Non-pigmented ciliary epithelial cell (primary cell): ENCODE measurements at places on chromosomes 1 and 21.

DNA sequence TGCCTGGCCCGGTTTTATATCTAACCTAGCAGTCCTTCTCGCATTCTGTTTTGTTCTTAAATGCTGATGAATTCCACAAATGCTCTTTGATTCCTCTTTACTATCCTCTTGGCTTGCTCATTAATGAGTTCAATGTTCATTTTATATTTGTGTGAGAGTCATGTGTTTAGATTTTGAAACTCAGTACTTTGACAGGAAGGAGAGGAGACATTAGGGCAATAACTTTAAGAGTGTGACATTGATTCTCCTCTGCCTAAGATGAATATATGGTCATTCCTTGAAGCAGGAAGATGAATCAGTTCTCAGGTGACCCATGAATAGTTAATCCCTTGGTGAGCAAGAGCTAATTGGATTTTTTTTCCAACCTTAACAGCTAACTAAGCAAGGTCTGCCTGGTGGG, 84.1 kb downstream of the MRPS6 start:
- no peak for DNase-seq

DNA sequence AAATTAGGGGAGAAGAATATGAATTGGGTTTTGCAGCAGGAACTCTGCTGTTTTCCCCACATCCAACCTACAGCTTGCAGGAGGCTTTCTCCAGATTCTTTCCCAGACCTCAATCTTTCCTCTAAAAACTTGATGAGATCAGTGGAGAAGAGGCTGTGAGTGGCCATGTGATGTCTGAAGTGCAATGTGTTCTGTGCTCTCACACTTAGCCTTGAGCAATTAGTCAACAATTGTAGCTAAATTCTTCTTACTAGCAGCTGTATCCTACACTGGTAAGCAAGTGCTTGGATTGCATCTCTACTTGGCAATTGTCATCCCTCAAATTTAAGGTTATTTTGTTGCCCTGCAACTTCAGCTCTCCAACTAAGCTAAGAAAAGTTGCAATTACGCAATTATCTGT, 807.3 kb upstream of the RGS18 start:
- DNase-seq = no peak

GRCh38 chr1:214066190-214066589, 78.4 kb downstream of the PROX1 start:
- DNase-seq = no peak

- peak; percentile 60 for DNase-seq
Measured at GRCh38 chr1:167095368-167095767, 1.5 kb downstream of the STYXL2 start.

DNA sequence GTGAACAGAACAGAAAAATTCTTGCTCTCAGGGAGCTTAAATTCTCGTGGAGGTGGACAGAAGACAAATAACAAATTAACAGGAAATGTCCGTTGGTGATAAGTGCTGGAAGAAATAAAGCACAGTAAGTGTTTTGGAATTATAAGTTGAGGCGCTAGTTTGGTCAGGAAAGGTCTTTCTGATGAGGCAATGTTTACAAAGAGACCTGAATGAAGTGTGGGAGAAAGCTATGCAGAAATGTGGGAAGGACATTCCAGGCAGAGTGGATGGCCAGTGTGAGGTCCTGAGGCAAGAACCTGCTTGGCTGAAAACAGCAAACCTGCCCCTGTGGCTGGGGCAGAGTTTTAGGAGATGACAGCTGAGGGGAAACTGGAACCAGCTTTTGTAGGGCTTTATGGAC, 23.3 kb downstream of the NGF start:
- peak; percentile 87 for DNase-seq

GRCh38 chr1:105467549-105467948, 1588.9 kb upstream of the PRMT6 start:
- DNase-seq = no peak

GRCh38 chr1:20248971-20249612, 41.6 kb upstream of the VWA5B1 start:
- DNase-seq = no peak

GRCh38 chr1:2393471-2393877, 1.8 kb downstream of the RER1 start:
- no peak for DNase-seq

DNA sequence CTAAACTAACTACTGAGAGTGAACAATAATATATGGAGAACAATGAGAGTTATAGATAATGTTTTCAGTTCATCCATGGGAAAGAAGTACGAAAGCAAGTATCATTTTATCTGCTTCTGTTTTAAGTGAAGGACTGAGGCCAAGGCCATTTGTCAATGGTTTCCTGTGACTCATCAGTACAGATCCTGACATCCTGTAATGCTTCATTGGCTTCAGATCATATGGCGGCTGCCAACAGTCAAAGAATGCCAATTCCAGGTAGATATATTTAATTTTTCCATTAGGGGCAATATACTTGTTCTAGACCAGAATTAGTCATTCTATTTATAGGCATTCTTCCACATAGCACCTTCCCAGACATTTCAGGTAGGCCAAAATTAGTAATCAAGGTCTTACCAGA, 97.3 kb downstream of the USH2A start:
- DNase-seq = no peak

GRCh38 chr1:9004700-9005394, 21.4 kb downstream of the SLC2A7 start:
- DNase-seq = peak; percentile 60

DNA sequence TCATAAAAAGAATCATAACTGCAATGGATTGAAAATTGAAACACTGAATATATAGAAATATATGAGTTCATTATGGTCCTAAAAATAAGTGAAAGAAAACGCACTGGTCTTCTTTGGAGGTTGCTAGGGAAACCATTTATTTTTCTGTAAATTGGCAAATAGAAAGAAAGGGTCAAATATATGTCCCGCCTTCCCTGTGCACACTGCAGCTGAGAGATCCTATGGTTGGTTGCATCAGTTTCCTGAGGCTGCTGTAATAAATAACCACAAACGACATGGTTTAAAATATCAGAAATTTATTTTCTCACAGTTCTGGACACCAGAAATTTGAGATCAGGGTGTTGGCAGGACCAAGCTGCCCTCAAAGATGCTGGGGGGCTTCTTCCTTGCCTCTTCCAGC, 35.0 kb downstream of the CA6 start:
- no peak for DNase-seq

DNA sequence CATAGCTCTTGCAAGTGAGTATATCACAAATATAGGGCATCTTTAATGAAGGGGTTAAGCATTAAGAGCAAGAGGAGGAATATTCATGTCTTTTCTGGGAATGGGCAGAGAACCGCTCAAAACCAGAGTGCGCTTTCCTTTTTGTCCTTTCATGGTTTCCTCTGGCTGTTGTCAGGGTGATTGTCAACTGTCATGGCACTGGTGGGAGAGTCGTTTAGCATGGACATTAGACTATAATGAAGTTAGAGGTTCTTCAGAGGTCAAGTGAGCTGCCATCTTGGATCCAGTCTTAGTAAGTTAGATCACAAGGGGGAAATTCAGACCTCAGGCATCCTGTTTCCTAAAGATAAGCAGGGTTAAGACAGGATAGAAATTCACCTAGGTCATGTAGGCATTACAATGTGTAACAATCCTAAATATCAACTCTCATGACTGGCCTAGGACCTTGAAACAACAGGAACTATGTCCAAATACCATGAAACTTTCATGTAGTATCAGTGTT, 12.1 kb upstream of the COA6 start:
- no peak for DNase-seq

DNA sequence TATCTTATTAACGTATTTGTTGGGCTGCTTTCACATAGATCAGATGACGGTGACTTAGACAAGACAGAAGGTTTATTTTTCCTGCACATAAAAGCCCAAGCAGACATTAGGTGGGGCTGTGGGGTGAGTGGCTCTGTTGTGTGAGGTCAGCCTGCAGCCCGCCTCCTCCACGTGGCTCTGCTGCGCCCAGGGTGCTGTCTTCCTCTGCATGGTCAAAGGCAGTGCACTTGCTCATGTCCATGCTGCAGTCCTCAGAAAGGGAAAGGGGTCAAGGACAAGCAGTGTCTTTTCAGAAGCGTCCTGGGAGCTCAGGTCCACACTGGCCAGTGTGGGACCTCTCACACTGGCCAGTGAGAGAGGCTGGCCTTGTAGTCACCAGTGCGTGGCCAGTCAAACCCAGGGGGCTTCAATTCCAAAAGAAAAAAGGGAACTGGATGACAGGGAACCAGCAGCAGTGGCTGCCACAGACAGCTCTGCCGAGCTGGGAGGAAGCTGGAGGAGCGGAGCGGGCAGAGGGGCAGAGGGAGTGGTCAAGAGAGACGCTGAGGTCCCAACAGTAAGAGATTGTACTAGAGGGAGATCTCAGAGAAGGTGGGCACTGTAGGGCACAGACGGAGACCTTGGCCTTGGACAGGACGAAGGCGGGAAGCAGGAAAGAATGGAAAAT, 35.9 kb upstream of the SLC45A1 start:
- DNase-seq = no peak

DNA sequence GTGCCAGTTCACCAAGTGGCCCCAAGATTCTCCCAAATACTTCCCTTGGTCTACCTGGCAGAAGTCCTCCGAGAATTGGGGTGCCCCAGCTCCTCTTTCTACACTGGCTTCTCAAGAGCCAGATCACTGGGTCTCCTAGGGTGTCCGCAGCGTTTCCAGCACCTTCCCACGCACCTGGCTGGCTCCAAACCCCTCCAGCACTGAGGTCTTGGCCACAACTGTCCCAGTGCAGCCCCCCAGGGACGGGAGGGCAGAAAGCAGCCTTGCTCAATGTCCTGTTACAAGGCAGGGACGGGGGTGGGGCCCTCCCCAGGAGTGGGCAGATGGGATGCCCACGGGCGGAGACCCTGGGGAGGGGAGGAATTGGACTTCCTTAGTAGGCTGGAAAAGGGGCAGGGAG, 1.1 kb downstream of the ECE1 start:
- DNase-seq = no peak

GRCh38 chr1:205939690-205940330, 3.4 kb downstream of the SLC26A9 start:
- DNase-seq = no peak

DNA sequence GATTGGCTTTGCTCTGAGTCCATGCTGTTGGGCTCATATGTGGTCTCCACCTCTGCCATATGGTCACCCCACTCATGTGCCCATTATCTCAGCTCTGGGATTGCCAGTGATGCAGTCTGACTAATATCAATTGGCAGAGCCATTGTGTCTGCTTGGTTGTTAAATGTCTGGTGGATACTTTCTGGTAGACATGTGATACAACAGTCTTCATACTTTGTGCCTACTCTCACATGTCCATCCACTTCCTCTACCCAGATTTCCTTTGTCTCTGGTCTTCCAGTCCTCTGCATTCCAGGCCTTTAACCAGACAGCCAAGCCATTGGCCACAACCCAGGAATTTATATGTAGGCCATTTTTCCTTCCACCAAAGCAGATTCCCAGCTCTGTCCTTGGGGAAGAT, 30.8 kb upstream of the DIPK1A start:
- DNase-seq = no peak

- DNase-seq = no peak
Measured at GRCh38 chr1:56469640-56470371, 109.6 kb downstream of the PLPP3 start.

- DNase-seq = no peak
Measured at GRCh38 chr1:218324226-218324580, 20.9 kb upstream of the TGFB2 start.

DNA sequence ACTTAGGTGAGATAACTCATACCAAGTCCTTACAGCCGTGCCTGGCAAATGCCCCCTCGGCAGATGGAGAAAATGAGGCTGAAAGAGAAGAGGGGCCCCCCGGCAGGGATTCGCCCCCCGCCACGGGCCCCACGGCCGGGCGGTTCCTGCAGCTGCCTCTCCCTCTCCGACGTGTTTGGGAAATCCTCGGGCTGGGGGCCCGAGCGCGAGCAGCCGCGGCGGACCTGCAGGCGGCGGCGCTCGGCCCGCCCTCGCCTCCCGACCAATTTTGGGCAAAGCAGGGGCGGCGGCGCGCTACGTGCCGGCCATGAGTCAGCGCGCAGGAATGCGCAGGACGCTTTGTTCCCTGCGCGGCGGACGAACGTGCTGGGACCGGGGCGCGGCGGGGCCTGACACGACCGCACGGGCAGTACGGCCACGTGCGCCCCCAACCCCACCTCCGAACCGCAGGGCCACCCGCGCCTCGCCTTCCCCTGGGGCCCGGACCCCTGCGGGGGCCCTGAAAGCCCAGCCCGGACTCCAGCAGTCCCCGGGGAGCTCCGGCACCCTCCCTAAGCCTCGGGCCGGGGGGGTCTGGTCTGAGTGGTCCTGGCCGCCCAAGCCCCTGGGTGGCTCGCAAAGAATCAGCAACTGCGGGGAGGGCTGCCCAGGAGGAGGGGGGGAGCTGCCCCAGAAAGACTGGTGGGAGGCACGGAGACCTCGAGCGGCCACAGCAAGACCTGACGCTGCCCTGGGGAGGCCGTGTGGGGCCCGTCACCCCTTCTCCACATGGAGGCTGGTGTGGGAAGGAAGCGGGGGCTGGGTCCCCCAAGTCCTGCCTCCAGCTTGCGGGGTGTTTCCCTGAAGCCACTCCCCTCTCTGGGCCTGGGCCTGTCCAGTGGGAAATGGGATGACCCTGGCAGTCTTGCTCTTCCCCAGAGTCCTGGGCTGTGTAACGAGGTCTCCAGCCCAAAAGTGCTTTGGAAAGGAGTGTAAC, 11.9 kb upstream of the EDN2 start:
- no peak for DNase-seq

- DNase-seq = no peak
Measured at GRCh38 chr1:187009320-187009719, 180.6 kb downstream of the PLA2G4A start.

DNA sequence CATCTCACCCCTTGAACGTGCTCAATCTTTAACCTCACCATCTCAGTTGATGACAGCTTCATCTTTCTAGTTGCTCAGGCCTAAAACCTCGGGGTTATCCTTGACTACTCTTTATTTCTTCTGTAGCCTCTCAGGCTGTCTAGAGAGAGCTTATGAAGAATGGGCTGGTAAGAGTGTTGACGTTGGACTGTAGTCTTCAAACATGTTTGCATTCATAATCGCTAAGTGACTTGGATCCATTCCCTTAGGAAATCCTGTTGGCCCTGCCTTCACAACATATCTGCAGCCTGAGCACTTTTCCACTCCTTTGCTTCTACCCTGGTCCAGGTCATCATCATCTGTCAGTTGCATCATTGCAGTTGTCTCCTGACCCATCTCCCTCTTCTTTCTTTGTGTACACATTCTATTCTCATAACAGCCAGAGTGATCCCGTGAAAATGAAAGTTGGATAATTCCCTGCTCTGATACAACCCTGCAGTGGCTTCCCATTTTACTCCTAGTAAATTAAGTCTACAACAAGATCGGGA, 10.5 kb downstream of the UCK2 start:
- DNase-seq = no peak

DNA sequence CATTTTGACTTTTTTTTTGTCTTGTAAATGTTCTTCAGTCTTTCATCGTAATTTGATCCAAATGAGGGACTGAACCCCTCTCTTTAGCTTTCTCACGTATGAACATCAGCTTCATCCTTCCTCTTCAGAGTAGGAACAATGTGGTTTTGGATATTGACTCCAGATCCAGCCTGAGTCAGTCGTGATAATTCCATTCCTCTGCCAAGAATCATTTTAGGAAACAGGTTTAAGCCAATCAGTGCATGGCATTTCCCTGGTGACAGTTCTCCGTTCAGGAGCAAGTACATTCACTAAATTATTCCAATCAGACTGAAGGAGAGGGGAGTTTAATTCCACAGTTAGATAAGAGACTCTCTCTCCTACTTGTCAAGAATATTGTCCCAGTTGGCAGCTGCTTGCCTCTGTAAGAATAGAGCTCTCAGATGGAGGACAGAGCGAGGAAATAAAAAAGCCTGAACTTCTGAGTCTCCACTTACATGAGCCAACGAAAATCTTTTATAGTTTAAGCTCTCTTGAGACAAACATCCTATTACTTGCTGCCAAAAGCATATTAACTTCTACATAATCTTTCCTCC, 18.6 kb downstream of the RHOU start:
- no peak for DNase-seq

- DNase-seq = no peak
Measured at GRCh38 chr21:45876381-45877170, 105.0 kb upstream of the COL6A1 start.
